ENCODE measurements at places on chromosomes 6 and 20.
A peak's percentile ranks its signal among the peaks of the same experiment; 100 is the strongest.

DNA sequence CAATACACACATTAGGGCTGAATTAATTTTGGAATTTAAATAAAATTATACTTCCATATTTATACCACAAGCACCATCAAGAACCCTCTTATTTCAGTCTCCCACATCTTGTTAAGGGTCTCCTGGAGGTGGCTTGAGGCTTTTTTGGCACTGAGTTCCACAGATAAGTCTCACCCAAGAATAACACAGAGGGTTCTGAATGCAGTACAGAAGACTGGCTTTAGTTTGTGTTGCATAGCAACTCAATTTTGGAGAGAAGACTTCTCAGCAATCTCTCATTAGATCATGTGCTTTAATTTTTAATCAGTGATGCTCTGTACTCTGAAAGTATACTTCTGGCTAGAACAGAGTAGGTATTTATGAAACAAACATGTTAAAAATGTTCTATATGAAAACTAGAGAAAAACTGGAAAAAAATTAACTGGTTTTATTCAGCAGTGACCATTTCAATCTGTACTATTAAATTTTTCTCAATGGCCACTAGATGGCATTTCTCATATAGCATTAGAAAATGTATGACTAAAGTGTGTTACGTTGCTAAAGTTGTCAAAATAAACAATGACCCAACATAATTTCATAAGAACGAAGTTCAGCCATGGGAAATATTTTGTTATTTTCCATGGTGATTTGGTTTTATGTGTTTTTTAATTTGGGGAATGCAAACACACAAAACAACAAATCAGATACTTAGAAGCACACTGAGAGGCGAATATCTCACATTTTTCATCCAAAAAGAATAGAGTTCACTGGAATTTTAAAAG, 32.7 kb upstream of the MAP7 start:
- DNase-seq = peak; percentile 11

GRCh38 chr6:12709556-12710232, 6.9 kb upstream of the PHACTR1 start:
- DNase-seq = no peak

- peak; percentile 85 for DNase-seq
Observed at GRCh38 chr20:36435592-36436541, 105.5 kb upstream of the MYL9 start.

DNA sequence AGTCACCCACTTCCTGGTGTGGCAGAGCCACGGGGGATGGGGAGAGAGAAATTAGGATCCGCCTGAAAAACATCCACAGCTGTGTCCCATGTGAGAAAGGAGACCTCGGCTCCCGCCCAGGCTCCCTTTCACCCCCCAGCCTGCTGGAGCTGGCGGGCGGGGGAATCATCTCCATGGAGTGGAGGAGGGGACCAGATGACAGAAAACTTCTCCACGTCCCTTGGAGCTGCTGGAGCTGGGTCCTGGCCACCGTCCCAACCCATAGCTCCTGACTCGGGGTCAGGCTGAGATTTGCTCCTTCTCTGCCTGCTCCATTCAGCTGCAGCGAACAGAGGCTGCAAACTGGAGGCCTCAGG, 113.8 kb downstream of the CEBPB start:
- no peak for DNase-seq

- no peak for DNase-seq
Observed at GRCh38 chr20:44457016-44457415, 18.7 kb upstream of the TTPAL start.

DNA sequence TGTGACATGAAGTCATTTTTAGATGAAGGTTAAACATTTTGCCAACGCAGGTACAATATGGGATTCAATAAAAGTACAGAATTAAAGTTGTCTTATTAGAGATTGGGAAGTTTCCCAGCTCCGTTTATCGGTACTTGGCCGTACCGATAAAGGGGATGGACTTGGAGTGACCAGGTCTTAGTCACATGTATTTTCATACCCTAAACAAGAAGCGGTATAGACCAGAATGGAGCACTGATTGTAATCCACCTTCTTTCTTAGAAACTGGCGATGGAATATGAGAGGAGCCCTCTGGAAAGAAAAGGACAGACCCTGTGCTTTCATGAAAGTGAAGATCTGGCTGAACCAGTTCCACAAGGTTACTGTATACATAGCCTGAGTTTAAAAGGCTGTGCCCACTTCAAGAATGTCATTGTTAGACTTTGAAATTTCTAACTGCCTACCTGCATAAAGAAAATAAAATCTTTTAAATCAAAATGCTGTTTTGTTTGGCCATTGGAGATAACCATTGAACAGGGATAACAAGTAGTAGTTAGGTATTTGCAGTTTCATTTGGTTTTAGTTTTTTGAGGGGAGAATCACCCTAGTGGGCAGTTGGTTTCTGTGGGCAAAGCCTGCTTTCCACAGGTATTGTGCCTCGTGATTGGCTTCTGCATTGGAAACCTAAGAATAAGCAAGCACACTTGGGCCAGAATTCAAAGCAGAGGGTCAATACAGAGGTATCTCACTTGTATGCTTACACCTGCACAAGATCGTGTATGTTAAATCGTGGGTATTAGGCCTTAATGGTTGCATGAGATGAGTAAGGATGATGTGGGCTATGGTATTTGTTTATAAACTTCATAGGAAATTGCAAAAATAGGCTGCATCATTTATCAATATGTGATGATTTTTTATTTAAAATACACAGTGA, 11.2 kb upstream of the ZNFX1 start:
- no peak for DNase-seq

- DNase-seq = no peak
Observed at GRCh38 chr6:154895841-154896240, 99.3 kb upstream of the TIAM2 start.

DNA sequence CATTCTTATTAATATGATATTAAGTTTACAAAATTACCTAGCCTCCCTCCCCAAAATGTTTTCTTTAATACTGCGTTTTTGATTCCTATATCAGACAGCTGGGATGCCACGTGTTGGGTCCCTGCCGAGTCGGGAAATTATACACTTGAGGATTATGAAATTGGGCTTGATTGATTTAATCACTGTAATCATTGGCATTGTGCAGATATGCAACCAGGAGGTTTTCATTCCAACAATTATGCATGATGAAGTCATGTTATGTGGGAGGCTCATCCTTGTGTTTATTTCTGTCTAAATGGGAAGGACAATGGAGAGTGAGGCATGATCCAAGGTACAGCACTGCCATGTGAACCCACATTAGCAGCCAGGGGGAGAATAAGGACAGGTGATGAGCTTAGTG, 30.6 kb upstream of the RIPOR2 start:
- no peak for DNase-seq

GRCh38 chr20:32731882-32732266, 11.4 kb downstream of the COMMD7 start:
- DNase-seq = no peak

DNA sequence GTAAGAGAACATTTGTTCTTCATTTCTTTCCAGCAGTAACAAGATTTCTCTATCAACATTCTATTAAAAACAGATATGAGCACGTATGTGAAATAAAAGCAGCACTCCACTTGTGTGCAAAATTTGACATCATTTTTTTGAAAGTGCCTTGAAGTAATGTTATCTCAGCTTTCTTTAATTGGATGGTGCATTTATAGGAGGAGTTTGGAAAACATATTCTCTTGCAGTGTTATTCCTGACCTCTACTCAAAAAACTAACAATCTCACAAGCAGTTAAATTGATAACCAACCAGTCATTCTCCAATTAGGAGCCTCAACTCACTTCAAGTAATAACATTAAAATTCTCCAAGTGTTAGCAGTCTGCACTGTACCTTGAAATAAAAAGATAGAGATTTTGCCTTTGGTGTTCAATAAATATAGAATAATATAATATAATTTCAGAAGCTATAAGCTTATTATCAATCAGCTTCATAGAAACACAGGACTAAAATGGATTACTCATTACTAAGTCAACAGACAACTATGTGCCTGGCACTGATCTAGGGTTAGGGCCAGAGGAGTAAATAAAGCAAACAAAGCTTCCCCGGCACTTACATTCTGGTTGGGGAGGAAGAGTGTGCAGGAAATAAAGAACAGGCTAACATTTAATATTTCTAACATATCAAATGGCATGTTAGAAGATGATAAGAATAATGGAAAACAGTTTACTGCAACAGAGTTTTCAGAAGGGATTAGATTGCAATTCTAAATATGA, 149.0 kb upstream of the SGK1 start:
- DNase-seq = no peak

GRCh38 chr20:46682063-46682821, 7.0 kb downstream of the TP53RK start:
- no peak for DNase-seq

- no peak for DNase-seq
Observed at GRCh38 chr20:8901237-8902025, 167.5 kb upstream of the PLCB4 start.

DNA sequence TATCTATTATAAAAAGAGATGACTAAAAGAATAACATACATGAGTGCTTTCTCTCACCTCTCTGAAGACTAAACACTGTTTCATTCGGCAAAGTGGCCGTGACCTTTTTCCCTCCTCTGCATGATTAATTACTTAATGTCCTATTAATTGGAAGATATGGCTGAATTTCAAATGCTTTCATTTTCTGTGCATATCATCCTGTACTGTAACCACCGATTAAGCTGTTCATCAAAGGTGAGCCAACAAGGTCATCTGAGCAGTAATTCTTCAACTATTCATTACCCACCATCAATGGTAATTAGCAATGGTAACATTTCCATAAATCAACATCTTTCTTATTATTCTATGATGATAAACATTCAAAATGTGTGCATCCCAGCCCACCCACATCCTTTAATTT, 125.2 kb downstream of the PTPRK start:
- DNase-seq = no peak

- no peak for DNase-seq
Observed at GRCh38 chr6:133740816-133741215, 148.1 kb upstream of the TCF21 start.

DNA sequence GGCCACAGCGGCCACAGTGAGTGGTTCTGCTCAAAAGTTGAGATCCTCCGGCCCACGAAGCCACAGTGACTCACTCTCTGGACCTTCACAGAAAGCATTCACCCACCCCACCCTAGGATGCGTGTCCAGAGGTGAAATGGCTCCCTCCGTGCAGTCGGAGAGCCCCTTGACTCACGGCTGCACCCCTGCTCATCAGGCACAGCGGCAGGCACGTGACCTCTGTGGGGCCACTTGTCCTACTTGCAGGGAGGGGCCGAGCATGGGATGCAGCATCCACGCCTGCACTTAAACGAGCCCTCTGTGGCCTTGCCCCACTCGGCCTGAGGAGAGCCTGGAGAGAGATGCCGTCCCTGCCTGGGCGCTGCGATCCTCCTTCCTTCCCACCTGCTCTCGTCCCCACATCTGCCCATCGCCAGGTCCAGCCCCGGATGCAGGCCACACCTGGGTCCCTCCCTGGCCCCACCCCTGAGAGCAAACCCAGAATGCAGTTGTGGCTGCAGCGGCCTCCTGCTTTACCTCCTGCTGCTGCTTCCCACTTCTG, 28.7 kb downstream of the NTSR1 start:
- DNase-seq = no peak

- no peak for DNase-seq
Observed at GRCh38 chr6:9087470-9087869, 652.1 kb upstream of the SLC35B3 start.

- DNase-seq = no peak
Observed at GRCh38 chr20:24768201-24768636, 180.8 kb upstream of the CST7 start.

DNA sequence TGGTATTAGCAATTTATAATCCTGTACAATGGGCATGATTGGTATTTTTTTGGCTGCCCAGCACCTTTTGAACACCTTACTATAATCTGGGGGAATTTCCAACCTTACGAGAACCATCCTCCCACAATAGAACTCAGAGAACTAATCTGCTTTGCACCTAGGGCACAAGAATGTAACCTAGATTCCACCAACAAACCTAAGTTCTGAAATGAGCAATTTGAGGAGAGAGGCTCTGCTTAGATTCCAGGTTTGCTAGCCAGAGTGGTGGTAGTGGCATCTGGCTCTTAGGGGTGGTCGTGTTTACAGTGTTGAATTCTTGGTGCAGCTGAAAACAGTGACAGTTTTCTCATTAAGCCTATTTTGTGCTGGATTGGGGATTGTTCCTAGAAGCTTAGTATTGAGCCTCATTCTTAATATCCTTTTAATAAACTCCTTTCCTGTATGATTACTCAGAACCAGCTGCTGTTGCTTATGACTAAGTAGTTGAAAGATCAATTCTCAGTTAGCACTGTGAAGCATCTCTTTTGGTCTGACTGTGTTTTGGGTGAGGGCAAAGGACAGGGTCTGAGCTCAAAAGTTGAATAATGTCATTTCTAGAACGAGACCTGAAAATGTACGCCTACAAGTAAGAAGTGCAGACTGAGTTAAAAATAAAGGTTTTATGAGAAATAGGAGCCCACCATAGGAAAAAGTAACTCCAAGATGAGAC, 385.6 kb downstream of the CDKAL1 start:
- no peak for DNase-seq

DNA sequence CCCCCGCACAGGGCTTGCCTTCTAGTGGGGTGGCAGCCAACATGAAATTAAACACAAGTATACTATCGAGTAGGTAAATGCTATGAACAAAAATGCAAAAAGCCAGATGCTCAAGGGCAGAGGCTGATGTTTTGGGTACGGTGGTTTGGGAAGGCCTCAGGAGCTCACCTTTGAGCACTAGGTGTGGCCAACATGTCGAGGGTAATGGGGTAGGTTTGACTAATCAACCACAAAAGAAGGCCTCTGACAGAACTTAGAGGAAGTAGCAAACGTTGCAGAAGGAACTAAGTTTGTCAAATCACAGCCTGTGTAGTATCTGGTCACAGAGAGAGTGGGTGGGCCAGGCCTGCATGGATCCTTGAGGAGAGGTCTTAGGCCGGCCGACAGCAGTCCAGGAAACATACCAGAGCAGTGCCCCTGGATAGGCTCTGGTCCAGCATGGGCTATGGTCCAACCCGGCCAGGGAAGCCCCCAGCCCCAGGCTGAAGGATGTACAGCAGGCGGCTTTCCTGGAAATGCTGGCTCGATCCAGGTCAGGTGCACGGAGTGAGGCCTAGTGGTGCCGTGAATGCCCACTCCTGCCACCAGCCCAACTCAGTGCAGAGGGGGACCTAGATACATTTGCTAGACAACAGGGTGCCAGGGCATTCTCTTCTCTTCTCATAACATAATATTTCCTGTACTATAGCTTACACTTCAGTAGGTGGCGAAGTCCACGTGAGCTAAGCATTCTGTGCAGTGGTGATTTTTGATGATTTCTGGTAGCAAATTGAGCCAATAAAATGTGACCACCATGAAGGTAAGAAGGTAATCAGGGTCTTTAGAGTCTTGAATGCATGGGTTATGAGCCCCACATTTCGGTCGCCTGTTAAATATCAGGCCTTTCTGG, 56.3 kb upstream of the CD93 start:
- no peak for DNase-seq

GRCh38 chr20:47610945-47611250, 109.2 kb downstream of the NCOA3 start:
- peak; percentile 55 for DNase-seq

DNA sequence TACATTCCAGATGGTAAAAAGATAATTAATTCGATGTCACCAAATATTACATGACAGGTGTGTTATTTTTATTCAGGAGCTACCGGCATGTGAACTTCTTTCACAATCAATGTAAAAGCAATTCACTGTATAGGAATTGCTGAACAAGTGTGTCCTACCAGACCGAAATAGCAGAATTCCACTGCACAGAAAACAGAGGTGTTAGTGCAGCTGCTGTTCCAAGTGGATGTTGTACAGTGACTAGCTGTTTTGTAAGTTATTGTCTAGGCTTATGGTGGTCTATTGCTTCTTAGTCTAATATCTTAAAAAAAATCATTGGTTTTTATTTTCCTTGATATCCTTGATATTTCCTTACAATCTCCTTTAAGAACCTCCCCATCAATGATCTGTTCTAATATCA, 107.4 kb downstream of the COL19A1 start:
- no peak for DNase-seq

GRCh38 chr20:37090407-37090806, 5.4 kb downstream of the RBL1 start:
- DNase-seq = no peak

Data from CD4-positive, alpha-beta T cell treated with Interleukin-2 at 100 ng/mL for 4 hours (primary cell).